ENCODE measurements at places on chromosomes 7 and 10.

- DNase-seq = no peak
Measured at GRCh38 chr10:24215196-24215595, 6.3 kb downstream of the KIAA1217 start.

GRCh38 chr10:63683686-63684085 is 162.5 kb downstream of the REEP3 start:
- DNase-seq = no peak

DNA sequence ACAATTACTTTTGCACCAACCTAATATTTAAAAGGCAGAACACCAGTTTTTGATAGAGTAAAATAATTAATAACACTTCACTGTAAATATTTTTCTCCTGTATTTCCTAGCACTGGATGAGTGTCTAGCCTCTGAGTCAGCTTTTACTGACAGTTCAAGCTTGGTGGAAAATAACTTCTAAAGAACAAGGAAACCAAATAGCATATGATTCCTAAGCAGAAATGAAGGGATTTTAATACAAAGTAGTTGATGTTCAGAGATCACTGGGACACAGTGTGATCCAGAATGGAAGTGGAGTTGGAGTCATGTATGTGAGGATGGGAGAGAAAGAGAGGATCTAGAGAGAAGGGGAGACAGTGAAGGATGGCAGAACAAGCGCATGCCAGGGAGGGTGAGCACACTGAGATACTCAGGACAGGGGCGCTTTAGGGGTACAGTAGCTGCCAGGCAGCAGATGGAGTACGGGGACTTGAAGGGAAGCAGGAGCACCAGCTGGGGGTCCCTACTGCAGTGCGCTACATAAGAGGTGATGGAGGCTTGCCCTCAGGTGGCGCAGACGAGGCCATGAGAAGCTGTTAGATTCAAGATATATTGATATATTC is 117.9 kb upstream of the KLF6 start:
- no peak for DNase-seq

- no peak for DNase-seq
Measured at GRCh38 chr7:12066521-12066920, 144.6 kb upstream of the TMEM106B start.

DNA sequence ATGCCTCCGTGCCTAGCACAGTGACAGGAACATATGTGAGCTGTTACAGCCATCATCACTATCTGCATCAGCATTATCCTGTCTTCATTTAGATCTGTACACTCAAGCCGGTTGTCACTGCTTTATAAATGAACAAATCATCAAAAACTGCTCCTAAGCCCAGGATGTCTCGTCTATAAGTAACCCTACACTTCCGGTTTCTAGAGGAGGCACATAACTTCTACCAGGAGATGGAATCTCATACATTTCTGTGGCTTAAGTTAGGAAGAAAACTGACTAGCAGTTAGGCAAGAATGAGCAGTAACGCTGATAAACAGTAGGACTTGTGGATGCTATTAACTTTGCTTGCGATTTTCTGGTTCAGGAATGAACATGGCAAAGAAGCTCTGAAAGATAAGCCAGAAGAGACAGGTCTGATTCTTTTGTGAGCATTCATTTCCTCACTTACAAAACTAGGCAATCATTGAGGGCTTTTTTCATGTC is 1199.2 kb downstream of the SORCS3 start:
- DNase-seq = no peak

DNA sequence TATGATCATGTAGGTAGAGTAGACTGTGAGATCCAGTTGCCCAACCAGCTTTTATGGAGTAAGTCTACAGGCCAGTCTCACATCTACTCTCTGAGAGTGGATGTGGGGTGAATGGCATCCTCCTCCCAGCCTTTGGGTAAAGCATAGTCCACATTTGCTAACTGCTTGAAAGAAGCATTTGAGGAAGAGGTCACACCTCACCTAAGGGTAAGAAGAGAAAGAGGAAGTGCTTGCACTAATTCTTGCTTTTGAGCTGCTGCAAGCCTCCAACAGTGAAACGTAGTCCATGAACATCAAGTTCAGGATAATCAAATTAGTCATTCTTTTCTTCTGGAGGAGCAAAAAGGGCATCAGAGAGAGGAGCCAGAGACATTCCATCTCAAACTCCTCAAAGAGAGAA is 93.9 kb upstream of the AGR3 start:
- no peak for DNase-seq

DNA sequence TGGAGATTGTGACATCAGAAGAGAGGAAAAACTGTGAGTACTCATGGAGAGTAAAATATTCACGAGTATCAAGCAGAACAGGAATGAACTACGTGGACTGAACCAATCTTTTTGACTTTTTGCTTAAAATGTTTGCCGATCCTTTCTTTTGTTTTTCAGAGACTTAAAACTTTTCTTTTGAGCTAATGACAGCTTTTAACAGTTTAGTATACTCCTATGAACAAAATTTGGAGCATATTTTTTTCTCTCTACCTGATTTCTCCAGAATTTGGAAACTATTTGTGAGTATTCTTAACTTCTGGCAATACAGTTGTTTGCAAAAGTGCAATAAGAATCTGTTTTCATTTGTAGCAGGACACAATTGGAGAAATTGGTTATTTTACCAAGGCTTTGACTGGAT is 786.3 kb downstream of the SORCS1 start:
- no peak for DNase-seq

Measured in C1 segment of cervical spinal cord (tissue), 14 donors.